CD4-positive, alpha-beta T cell treated with Interleukin-6 at 100 ng/mL for 8 hours (primary cell): ENCODE measurements at places on chromosomes 6 and 20.

- DNase-seq, result no peak
These were observed 34.1 kb downstream of the MYB start for GRCh38 chr6:135215160-135215559.

DNA sequence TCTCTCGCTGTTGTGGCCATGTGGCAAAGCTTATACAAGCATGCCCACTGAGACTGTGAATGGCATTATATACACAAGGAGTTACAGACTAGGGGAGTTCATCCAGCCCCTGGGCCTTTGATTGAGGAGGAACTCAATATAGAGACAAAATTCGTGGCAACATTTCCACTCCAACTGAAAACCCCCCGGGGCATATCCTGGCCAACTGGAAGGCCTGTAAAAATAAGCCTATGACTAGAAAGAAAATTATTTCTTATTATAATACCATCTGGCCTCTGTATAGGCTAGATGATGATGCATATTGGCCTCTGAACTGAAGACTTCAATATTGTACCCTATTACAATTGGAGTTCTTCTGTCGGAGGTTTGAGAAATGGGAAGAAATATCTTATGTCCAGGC lies 175.5 kb upstream of the GJE1 start:
- no peak for DNase-seq

- no peak for DNase-seq
These were observed 639 bp upstream of the RCAN2 start for GRCh38 chr6:46491628-46492547.

- DNase-seq, result no peak
These were observed 189.7 kb downstream of the LRFN2 start for GRCh38 chr6:40397287-40398033.

DNA sequence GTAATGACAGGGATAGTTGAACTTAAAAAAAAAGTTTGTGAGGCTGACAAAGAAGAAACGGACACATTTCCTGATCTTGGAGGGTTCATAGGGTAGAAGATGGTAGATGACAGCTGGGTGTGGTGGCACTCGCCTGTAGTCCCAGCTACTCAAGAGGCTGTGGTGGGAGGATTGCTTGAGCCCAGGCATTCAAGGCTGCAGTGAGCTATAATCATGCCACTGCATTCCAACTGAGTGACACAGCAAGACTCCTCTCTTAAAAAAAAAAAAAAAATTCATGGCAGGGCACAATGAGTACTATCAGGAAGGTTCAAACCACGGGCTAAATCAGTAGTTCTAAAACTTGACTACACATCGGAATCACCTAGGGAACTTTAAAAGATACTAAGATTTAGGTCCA lies 2.0 kb upstream of the MICA start:
- no peak for DNase-seq
